GM19239 (cell line): ENCODE measurements at places on chromosomes 3 and 15.
A peak's percentile ranks its signal among the peaks of the same experiment; 100 is the strongest.

DNA sequence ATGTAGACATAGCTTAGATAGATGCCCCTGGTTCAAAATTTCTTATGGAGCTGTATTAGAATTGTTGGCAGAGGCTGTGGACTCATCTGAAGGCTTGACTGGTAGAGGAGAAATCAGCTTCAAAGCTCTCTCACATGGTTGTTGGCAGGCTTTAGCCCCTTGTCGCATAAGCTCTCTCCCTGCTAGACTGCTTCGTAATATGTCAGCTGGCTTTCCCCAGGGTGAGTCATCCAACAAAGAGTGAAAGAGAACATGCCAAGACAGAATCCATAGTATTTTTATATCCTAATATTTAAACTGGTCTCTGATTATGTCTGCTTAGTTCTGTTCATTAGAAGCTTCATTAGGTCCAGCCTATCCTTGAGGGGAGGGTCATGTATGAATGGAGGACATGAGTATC, 427.4 kb upstream of the NAALADL2 start:
- no peak for DNase-seq

DNA sequence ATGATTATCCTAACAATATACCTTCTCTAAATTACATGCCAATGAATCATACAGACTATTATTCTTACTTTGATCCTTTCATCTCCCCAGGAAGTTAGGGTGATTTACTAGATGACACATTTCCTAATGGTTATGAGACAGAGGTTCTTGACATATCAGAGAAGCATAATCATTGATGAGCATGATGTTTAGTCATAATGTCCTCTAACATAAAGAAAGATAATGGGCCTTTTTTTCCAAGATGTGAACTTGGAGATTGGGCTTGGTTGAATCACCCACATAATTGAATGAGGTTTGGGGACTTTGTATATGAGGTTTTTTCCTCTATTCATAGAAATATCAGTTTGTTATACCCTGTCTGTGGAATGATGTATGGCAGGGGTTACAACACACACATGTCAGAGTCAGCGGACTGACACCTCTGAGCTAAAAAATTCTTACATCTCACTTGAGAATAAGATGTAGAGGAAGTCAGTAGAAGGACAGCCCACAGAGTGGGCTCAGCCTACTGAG, 69.7 kb upstream of the DCBLD2 start:
- DNase-seq: no peak

GRCh38 chr3:55285156-55285555, 201.9 kb downstream of the WNT5A start:
- DNase-seq: no peak

DNA sequence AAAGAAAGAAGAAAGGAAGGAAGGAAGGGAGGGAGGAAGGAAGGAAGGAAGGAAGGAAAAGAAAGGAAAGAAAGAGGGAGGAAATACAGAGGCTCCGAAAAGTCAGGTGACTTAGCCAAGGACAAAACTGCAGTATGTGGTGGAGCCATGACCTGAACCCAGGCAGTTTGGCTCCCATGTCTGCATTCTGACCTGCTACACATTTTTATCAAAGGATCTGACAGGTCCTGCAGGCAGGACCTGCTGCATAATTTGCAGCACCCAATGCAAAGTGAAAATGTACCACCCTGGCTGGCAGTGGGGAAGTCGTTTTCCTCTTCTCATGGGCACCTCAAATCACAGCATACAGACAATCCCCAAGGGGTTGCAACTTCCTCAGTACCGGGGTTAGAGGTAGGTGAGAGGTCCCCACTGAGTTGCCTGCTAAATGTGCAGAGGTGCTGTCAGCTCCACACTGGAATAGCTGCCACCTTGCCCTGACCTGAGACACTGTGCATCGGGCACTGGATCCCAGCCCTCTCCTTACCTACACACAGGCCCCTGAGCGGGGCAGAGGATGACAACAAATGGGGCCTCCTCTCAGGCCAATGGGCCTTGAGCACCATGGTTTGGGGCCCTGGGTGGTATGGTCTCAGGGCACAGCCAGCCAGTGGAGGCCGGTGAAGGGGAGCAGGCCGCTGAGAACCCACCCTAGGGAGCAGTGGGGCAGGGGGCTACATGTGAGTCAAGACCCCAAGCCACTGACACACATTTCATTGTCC, 175.1 kb downstream of the SHQ1 start:
- DNase-seq: no peak

DNA sequence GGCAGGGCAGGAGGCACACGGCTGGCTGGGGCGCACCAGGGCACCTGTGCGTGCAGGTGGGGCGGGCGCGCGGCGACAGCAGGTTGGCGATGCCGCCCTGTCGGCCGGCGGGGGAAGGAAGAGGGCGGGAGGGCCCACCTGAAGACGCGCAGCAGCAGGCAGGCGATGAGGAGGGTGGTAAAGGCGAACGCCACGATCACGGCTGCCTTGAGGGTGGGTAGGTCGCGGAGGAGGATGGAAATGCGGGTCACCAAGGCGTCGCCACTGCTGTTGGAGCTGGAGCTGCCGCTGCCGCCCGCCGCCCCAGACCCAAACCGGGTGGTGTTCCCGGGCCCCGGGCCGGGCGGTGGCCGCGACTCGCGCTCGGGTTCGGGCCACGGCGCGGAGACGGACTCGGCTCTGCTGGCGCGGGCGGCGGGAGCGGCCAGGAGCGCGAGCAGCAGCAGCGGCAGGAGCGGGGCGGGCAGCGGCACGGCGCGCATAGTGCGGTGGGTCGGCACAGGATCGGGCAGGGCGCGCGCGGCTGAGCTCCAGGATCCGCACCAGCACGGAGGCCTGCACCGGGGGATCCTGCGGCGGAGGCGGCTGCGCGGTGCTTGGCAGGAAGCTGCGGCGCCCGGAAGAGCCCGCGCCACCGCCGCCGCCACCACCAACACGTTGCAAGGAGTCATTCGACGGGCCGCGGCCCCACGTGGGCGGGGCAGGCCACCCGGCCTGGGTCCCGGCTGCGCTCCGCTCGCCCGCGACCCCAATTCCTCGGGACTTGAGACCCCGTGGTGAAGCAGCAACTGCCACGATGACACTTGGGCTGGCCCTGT, at the start of gene FAM174B:
TSS of gene FAM174B (minus strand) at position 598 of the 818 bp plus-strand sequence.
- DNase-seq: no peak

DNA sequence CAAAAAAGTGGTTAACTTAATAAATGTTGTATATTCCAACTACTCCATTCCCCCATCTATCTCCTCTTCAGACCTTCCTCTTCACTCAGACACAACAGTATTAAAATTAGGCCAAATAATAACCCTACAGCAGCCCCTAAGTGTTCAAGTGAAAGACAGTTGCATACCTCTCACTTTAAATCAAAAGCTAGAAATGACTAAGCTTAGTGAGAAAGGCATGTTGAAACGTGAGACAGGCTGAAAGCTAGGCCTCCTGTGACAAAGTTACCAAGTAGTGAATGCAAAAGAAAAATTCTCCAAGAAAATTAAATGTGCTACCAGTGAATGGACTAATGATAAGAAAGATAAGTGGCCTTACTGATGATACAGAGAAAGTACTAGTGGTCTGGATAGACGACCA, 71.7 kb downstream of the ANKRD28 start:
- no peak for DNase-seq

DNA sequence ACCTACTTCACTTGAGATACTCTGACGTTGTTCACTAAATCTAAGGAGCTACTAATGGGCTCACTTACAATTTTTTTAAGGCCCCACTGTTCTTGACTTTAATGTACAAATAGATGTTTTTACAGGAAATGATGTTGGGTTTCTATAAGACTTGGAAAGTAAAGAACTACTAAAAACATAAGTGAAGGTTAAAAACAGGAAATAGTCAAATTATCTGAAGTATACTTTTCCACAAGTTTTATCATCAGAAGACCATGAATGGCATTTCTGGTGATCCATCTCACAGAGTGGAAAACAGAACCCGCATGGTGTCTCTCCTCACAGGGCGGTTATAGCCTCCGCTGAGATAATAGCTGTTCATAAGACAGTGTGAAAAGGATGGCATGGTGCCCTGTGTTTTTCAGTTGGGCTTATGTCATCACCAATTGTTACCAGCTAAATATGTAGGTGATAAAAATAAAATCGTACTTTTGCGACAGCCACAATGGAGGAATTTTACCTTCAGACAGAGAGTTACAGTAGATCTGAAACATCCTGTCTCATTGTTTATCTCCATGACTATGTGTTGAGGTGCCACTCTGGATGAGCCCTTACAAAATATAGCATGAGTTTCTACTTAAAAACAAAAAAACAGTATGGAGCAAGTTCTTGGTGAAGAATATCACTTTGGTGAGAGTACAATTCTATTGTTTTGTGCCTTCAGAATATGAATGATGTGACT, 462.4 kb downstream of the RAP2B start:
- DNase-seq: no peak

GRCh38 chr3:107271787-107272387, 105.4 kb upstream of the CCDC54 start:
- peak; percentile 6 for DNase-seq

GRCh38 chr15:74423431-74424257, 10.1 kb downstream of the SEMA7A start:
- no peak for DNase-seq

- DNase-seq: no peak
These were observed 321.2 kb downstream of the WDR72 start for GRCh38 chr15:53437985-53438841.

- no peak for DNase-seq
These were observed 11.9 kb upstream of the PDIA5 start for GRCh38 chr3:123054931-123055330.

GRCh38 chr3:185205865-185206264, 48.0 kb downstream of the EHHADH start:
- DNase-seq: no peak

DNA sequence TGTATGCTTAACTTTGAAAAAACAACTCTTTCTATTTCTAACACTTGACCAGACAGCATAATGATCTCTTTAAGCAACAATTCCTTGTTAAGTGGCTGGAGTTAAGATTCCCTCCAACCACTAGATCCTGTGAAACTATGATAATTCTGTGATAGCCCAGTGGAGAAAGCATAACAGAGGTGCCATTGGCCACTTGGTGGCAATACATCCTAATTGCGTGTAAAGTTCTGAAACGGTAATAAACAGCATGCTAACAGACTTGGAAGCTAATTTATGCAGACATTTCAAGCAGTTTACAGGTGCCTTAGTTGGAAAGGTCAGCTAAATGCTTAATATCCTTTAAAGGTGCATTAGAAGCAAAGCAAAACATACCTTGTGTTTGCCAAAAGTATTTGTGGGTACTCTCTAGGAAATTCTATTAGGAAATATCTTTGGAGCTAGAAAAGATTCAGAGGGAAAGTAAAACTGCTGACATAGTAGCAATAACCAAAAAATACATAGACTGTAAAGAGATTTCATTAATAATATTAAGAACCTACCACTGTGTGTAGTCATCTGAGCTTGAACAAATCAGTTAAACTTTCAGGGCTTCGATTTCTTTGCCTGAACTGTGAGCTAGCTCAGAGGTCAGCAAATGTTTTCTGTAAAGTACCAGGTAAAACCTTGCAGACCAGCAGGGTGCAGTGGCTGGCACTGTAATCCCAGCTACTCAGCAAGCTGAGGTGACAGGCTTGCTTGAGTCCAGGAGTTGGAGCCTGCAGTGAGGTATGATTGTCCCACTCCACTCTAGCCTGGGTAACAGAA, 19.0 kb upstream of the CSTA start:
- no peak for DNase-seq

DNA sequence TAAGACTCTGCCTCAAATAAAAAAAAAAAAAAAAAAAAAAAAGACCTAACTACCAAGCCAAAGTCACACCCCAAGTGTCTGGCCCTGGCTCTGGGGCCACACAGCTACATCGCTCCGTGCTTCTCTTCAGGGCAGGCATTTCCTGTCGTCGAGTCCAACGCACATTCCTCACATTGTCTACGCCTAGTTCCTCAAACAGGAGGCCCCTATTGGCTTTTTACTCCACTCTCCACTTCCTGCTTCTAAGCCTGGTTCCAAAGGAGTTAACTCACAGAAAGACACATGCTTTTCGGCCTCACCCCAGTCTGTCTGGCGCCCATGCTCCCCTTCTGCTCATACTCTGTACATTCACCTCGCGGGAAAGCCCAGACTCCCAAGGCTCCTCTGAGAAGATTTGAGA, 28.8 kb downstream of the KNG1 start:
- no peak for DNase-seq

- peak; percentile 55 for DNase-seq
These were observed 75.2 kb upstream of the ACAD9 start for GRCh38 chr3:128804017-128804810.

GRCh38 chr15:87901926-87902690, 354.4 kb downstream of the NTRK3 start:
- no peak for DNase-seq

- no peak for DNase-seq
These were observed 142.7 kb upstream of the SYNPR start for GRCh38 chr3:63135367-63135766.

GRCh38 chr3:16666206-16666605, 61.0 kb upstream of the DAZL start:
- DNase-seq: no peak

DNA sequence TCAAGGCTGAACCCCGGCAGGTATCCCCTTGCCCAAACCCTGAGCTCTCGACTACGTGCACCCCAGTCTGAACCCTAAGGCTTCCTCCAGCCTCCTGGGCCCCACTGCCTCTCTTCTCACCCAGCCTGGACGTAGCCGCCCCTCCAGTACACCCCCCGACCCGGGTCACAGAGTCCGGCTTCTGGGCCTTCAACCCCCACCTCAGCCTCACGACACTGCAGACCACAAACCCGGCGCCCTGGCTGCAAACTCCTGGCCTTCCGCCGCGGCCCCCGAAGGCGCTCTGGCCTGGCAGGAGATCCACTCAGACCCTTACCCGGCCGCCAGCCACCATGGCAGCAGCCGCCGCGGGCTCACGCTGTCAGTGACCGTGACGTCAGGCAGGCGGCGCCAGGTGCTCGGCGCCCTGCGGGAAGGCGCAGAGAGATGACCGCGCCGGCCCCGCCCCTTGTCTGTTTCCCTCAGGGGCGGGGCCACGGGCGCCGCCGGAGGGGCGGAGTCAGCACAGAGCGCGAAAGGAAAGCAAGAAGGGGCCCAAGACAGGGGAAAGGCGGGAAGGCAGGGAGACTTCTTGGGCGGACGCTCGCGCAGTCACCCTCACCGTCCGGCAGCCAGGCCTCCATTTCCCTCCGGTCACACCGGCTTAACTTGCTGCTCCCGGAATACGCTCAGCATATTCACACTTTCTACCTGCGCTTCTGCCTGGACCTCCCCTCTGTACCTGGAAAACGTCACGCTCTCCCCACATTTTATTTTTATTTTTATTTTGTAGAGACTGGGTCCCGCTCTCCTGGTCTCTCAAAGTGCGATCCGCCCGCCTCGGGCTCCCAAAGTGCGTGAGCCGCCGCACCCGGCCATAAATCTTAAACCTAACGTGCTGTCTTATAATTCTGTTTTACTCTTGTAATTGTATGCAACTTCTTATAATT, at the start of gene RMDN3:
TSS of gene RMDN3 (minus strand) at position 372 of the 929 bp plus-strand sequence. CDS start 471 bp downstream, outside the sequence.
- DNase-seq: peak; percentile 90

- DNase-seq: no peak
These were observed 12.0 kb downstream of the TMED3 start for GRCh38 chr15:79322945-79323344.
